ENCODE measurements at places on chromosomes 1 and 21.

- DNase-seq: no peak
Observed at GRCh38 chr1:242146652-242147051, 147.8 kb upstream of the MAP1LC3C start.

DNA sequence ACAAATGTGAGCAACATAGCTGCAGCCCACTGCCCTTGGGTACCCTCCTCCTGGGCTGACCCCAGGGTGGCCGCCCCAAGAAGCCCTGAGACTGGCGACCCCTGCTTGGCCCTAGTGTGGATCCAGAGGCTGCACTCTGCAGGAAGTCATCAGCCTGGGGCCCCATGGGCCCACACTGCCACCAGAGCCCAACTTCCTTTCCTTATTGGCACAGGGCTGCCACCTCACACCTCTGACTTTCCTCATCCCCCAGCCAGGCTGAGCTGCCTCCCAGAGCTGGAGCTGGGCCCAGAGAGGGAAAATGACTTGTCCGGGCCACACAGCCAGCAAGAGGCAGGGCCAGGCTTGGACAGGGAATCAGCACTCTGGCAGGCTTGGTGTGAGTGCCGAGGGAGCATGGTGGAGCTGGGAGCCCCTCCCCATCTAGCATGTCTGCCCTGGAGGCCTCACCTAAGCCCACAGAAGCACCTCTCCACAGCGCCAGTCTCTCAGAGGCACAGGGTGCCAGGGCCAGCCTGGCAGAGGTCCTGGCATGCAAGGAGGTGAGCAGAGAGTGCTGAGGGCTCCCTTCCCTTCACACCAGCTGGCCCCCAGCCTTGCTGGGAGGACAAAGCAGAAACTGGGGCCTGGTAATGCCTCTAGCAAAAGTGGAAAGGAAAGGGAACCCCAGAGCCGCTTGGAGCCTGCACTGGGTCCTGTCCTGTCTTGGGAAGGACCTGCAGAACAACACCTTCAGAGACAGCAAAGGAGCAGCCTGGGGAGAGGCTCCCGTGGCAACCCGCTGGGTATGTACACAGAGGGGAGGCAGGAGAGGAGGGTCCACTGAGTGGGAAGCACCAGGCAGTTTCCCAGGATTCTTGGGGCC, 3.2 kb downstream of the RAP1GAP start:
- no peak for DNase-seq

DNA sequence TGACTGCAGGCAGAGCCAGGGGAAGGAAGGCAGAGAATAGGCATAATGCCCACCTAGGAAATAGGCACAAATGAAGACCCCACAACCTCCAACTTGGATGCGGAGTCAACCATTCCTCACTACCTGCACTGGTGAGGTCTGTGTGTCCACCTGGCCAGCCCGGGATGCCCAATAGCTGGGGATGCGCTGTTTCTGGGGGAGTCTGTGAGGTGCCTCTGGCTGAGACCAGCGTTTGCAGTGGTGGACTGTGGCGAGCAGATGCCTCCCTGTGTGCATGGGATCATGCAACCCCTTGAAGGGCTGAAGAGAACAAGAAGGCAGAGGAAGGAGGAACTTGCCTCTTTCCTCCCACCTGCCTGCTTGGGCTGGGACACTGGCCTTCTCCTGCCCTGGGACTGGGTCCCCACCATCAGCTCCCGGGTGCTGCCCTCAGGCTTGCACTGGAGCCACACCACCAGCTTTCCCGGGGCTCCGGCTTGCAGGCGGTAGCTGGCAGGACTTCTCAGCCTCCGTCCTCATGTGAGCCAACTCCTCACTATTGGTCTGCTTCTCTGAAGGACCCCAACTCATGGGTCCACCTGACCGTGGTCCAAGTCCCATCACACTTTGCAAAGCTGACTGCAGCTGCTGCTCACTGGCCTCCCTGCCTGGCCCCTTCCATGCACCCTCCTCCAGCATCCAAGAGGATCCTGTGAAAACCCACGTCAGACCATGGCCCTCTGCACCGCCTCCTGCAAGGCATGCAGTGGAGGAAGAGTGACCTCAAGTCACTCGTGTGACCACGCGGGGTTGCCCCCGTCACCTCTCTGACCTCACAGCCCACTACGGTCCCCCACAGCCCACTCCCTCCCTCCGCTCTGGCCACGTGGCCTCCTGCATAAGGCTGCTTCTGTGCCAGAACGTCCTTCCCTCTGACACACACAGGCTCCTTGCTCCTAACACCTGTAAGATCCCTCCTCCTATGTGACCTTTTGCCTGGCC, 2.7 kb upstream of the PDE9A start:
- DNase-seq: no peak

- no peak for DNase-seq
Observed at GRCh38 chr1:185325413-185325812, 8.4 kb upstream of the IVNS1ABP start.

- DNase-seq: no peak
Observed at GRCh38 chr1:229204921-229205777, 65.8 kb upstream of the RAB4A start.

GRCh38 chr1:15739259-15739658, 3.0 kb upstream of the TMEM82 start:
- no peak for DNase-seq

DNA sequence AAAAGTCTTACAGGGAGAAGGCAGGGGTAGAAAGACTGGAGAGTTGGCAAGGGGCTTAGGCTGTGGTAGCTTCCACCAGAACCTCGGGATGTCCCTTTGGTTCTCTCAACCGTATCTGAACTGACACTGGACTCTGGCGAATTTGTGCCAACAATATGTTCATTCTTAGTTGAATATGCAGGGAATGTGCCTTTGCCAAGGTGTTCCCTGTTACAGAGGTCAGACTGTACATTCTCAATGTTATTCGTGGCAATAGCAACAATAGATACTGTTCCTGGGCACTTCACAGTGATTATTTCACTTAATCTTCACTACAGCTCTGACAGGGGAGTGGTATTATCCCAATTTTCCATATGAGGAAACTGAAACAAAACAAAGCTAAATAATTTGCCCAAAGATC, 51.5 kb upstream of the RAB3GAP2 start:
- no peak for DNase-seq

DNA sequence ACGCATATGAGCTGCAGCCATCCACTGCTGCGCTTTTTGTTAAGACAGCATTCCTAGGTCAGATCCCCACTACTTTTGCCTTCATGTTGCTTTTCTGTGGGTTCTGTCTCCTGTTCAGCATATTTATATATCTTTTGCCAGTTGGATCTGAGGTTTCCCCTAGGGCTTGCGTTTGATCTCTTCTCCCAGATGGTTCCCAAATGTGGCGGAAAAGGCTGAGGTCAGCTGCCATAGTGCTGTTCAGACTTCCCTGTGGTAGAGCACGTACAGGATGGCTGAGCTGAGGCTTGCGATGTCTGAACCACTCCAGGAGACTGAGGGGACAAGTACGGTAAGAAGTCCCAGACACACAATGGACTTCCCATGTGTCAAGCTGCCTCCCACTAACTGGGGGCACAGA, 39.8 kb downstream of the COL6A1 start:
- DNase-seq: no peak

DNA sequence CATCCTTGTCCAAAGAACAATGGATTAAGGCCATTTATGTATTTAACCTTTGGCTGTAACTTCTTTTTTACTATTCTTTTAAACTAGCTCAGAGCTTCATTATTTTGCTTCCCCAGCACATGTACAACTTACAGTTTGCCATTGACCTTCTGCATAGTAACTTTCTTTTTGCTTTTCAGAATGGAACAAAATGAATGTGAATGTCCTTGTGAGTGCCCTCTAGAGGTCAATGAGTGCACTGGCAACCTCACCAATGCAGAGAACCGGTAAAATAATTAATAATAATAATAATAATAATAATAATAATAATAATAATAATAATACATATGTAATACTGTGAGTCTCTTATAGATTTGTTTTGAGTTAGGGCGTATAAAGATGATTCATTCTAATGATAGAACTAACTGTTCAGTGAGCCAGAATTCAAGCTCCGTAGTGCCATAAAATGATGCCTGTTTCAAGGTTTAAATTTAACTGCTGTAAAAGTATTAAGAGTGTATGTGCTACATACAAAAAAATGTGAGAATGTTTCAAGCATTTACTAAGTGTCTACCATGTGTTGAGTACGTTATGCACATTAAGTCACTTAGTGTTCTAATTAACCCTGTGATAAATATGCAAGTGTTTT, 69.0 kb upstream of the RAVER2 start:
- no peak for DNase-seq

DNA sequence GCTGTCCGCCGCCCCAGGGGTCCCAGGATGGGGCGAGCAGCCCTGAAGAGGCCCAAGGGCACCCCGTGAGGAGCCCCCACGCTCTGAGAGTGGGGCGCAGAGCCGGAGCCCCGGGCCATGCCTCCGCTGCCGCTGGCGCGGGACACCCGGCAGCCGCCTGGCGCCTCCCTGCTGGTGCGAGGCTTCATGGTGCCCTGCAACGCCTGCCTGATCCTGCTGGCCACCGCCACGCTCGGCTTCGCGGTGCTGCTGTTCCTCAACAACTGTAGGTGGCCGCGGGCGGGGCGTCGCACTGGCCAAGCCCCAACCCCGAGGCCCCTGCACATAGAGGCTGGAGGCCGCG, 14.5 kb downstream of the AGRN start:
- no peak for DNase-seq

GRCh38 chr1:217029281-217030157, 306.3 kb upstream of the ESRRG start:
- no peak for DNase-seq

- DNase-seq: peak; percentile 23
Observed at GRCh38 chr1:65209005-65209885, 61.2 kb downstream of the AK4 start.

DNA sequence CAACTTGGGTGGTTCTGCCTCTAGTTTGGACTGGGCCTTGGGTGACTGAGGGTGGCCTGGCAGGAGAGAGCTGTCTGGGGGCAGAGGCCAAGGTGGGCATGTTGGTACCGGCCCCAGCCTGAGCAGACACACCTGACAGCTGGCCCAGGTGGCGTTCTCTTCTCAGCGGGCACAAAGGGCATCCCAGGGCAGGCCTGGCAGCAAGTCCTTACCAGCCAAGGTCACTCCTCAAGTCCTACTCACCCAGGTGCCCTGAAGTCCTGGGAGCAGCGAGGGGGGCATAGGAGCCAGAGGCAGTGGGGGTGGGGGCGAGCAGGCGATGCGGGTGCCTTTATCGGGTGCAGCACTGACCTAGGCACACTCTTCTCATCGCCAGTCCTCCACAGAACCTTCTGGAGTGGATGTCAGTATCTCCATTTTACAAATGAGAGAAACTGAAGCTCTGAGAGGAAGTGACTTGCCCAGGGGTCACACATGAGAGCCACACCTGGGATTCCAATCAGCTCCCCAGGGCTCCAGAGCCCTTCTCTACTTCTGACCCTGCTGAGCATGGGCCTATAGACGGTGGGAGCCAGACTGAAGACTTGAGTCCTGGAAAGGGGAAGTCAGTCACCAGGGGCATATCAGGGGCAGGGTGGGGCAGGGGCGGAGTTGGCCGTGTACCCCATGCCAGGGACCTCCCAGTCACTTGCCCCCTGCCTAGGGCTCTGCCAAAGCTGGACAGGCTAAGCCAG, 587 bp upstream of the SLC25A34 start:
- no peak for DNase-seq

DNA sequence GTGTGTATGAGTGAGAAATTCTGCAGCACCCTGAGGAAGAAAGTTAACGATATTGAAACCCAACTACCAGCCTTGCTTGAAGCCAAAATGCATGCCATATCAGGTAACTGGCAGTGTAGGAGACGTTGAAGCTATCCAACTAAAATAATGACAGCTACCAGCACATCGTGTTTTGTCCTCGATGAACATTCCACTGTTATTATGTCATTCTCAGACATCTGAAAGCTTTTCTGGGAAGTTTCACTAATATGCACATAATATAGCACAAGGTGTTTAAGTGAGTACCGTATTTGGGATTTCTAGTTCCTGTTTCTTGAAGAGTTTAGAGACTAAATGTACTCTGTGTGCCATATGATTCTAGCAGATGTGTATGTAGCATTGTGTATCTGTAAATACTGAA, 173.5 kb downstream of the DISC1 start:
- no peak for DNase-seq

- no peak for DNase-seq
Observed at GRCh38 chr1:187938092-187938491, 1109.3 kb downstream of the PLA2G4A start.

DNA sequence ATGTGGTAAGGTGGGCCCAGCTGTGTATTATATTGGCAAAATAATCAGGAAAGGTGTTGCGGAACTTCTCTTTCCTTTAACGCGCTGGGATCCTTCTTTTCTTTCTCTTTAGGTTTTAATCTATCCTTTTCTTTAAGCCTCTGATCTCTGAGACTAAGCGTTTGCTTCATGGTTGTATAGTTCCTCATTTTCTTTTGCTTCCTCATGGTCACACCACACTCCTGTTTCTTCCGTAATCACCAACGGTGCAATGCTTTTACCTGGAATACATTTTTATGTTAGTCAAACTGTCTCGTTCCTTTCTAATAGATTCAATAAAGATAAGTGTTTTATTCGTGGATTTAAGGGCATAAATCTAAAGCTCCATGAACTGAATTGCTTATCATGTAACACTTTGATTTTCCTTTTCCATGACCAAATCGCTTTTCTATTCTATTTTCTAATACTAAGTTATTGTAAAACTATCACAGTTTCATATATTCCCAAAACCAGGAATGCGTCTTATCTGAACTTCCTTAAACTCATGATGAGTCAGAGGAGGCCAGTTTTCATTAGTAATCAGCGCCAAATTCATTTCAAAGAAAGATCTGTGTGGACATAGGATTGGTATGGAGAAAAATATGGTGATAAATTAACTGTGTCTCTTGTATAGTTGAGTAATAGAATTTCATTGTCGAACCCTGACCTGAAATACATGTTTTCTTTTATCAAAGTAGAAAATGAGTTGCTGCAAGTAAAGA, 12.2 kb downstream of the SDCCAG8 start:
- DNase-seq: no peak

DNA sequence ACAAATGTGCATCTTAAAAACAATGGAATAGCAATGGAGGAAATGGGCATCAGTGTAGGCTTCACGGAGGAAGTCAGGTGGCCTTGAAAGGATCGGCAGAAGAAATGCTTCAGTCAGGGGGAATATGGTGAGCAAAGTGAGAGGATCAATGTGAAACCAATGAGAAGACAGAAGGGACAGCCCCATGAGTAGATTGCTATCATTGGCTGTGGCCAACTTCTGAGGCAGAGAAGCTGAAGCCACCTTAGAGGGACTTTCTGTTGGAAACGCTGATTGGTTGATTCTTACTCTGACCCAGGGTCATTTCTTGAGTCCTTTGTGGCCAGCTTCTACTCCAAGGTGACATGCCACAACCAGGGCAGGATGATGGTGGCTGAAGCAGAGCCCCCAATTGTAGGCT, 130.7 kb upstream of the ZNF648 start:
- no peak for DNase-seq

DNA sequence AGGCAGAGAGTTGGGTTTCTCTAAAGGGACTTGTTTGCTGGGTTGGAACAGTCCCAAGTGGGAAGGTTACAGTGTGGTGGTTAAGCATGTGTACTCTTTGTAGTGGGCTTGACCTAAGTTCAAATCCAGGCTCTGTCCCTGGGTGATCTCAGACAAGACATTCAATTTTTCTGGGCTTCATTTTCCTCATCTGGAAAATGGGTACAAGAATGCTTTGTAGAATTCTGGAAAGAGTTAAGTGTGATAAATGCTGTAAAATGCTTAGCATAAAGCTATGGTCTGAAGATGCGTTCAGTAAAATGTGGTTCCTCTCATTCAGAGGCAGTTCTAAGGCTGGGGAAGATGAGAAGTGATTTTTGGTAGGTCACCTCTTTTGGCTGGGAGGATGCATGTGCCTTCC, 805 bp downstream of the GRHL3 start:
- DNase-seq: no peak
